ENCODE measurements at places on chromosomes 16 and 17.
A peak's percentile ranks its signal among the peaks of the same experiment; 100 is the strongest.

DNA sequence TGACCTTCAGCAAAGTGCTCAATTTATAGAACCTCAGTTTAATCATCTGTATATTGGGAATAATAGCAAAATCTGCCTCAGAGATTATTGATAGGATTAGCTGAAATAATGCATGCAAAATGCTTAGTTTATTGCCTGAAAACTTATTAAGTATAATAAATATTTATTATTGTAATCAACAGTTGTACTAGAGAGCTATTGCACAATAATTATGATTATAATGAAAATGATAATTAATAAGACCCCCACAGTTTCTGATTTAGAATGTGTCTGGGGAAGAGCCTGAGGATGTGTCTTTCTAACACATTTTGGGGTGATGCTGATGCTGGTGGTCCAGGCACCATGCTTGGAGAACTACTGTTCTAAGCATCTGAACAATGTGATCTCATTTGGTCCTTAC lies 419.6 kb downstream of the NPIPA7 start:
- DNase-seq = no peak

GRCh38 chr16:89489898-89490438 lies 393 bp downstream of the ANKRD11 start:
- no peak for DNase-seq

DNA sequence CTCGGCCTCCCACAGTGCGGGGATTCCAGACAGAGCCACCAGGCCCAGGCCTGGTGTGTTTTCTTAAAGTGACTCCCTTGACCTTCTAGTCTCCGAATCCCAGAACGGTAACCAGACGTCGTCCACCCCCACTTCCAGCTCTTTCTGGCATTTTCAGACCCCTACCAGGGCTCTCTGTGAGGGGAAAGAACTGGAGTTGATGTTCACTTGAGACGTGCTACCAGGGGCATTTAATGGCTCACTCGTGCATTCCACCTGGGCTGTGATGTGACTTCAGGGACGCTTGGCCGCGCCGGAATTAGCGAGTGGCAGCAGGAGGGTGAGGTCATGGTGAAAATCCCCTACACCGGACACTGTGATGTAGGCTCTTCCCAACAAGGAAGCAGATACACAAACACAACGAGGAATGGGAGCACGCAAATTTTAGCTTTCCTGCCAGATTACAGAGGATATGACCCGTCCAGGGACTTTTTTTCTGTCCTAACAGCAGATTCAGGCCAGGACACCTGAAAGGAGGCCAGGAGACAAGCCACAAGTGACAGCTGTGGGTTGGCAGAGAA lies 1.1 kb upstream of the GNA13 start:
- DNase-seq = no peak

DNA sequence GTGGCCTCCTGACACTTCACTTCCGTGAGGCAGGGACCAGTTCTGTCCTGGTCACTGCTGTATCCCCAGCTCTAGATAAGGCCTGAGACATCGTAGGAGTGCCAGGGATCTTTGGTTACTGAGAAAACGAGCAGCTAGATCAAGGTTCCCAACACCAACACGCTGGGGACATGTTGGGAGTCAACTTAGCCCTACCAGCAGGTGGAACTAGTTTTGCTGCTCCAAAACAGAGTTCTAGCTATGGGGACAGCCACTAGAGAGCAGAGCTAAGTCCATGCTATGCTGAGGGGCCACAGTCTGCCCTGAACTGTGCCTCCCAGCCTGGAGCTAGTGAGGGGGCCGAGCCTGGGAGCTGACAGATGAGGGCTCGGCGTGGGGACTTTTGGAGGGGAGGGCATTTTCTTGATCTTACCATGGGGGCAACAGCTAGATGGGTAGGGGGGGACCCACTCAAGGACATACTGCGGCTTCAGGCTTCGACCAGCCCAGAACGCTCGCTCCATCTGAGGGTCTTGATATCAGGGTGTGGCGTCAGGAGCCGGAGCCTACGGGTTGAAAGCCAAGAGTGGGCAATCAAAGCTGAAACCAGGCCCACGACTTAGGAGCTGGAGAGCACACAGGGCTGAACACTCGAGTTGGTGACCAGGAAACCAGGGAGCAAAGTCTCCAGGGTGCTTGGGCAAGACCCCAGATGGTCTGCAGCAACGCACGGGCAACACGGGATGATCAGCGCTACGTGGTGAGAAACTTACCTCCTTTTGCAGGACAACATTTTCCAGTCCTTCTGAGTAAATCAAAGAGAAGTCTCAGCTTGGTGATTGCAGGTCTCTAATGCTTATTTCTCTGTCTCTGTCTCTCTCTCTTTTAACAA lies 13.4 kb downstream of the SNX20 start:
- DNase-seq = no peak

GRCh38 chr17:51439395-51440229 lies 179.3 kb downstream of the UTP18 start:
- DNase-seq = no peak

DNA sequence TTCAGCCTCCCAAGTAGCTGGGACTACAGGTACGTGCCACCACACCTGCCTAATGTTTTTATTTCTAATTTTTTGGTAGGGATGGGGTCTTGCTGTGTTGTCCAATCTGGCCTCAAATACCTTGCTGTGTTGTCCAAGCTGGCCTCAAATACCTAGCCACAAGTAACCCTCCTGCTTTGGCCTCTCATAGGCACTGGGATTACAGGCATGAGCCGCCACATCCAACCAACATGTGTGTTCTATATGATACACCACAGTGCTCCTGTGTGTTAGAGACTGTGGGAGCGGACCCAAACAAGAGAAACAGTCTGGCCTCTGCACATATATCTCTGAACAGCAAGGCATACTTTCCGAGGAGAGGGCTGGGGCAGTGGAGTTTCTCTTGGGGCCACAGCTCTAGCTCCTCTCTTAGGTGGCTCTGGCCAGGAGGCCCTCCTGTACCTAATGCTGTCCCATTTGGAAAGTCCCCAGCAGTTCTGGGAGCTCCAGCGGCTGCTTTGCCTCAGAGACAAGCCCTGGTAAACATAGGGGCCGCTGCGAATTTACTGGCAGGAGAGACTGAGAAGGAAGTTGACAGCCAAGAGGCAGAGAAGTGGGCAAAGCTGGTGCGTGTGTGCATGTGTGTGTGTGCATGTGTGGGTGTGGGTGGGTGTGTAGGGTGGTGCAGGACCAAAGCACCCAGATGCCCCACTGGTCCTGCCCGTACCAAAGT lies 95.0 kb downstream of the RAB11FIP4 start:
- no peak for DNase-seq

DNA sequence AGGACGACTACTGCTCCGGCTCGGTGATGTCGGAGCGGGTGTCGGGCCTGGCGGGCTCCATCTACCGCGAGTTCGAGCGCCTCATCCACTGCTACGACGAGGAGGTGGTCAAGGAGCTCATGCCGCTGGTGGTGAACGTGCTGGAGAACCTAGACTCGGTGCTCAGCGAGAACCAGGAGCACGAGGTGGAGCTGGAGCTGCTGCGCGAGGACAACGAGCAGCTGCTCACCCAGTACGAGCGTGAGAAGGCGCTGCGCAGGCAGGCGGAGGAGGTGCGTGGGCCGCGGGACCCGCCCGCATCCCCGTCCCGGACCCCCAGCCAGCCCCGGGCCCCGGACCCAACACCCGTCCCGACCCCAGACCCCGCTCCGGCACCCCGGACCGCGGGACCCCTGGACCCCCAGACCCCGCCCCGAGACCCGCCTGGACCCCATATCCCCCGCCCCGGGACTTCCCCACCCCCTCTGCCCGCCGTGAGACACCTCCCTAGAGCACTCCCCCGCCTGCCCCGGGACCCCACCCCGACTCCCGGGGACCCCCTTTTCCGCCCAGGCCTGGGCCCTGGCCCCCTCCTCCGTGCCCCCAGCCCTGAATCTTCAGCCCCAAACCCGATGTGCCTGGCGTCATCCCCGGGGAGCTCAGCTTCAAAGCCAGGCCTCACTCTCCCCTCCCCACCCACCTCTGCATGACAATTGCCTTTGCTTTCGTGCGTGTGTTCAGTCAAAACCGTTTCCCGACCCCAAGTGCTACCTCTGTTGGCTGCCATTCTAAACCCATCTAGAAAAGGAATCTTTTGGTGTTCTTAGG lies 594 bp downstream of the MAPK8IP3 start:
- no peak for DNase-seq

DNA sequence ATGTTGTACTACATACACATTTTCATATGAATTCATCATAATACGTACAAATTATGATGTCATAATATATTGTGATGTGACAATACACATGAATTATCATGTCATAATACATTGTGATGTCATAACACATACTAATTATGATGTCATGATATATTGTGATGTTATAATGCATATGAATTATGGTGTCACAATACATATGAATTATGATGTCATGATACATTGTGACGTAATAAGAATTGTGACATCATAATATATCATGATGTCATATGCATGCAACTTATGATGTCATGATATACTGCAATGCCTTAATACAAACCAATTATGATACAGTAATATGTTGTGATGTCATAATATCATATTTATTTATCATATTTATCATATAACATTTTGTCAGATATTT lies 2074.3 kb downstream of the TP53TG3F start:
- no peak for DNase-seq

GRCh38 chr17:80968602-80969029 lies 23.0 kb upstream of the CHMP6 start:
- DNase-seq = peak; percentile 62

GRCh38 chr16:27290562-27290961 lies 22.0 kb upstream of the NSMCE1 start:
- no peak for DNase-seq

GRCh38 chr17:60188759-60189158 lies 39.0 kb downstream of the CA4 start:
- no peak for DNase-seq

DNA sequence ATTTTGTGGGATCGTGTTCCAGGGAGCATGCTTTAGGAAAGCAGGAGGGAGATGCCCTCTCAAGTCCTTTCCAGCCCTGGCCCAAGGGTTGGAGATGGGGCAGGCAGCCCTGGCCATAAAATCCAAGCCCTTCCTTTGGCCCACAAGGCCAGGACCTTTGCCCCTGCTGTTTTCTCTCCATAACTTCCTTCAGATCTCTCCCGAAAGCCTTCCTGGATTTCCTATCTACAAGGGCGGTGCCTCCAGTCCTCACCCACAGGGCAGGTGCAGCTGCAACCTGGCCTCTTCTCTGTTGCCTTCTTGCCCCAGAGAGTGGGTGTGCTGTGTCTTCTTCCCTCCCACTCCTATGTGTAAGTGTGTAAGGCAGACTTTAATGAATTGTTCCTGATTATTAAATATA lies 8.5 kb upstream of the PDP2 start:
- no peak for DNase-seq

DNA sequence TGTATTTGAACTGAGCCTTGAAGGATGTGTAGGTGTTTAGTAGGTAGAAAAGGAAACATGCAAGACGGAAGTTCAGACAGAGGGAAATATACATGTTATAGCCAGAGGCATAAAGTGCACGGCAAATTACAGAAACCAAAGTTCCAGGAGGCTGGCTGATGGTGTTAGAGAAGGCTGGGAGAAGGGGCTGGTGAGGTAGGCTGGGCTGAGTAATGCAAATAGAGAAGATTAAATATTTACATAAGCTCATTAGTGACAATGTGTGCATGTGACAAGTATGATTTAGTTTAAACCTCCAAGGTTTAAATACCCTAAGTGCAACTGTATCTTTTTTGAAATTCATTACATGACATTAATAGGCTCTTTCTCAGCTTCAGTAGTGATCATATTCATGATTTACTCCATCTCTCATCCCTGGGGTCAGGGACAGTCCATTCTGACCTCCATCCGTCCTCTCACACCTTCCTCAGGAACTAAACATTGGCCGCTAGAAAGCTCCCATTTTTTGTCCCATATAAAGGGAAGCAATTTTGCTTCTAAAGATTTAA lies 399.8 kb upstream of the SALL1 start:
- no peak for DNase-seq

- DNase-seq = no peak
These were observed 26.2 kb downstream of the IL21R start for GRCh38 chr16:27428026-27428785.

DNA sequence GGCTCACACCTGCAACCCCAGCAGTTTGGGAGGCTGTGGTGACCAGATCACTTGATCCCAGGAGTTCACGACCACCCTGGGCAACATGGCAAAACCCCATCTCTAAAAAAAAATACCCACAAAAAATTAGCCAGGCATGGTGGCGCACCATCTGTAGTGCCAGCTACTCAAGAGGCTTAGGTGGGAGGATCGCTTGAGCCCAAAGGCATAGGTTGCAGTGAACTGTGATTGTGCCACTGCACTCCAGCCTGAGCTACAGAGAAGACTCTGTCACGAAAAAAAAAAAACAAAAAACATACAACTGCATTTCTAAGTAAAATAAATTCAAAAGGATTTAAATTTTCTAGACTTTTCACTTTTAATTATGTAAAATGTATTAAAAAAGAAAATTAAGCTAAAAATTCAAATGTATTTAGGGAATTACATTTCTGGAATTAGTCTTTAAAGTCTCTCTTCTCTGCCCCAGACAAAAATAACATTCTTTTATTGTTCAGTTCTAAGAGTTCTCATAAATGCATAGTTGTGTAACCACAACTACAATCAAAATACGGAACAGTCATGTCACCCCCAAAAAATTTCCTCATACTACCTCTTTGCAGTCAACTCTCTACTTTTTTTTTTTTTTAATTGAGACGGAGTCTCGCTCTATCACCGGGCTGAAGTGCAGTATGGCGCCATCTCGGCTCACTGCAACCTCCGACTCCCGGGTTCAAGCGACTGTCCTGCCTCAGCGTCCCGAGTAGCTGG lies 14.1 kb downstream of the FAM222B start:
- DNase-seq = no peak

- no peak for DNase-seq
These were observed 54.3 kb downstream of the N4BP1 start for GRCh38 chr16:48555597-48556242.

GRCh38 chr16:63613701-63614100 lies 1508.2 kb downstream of the CDH11 start:
- no peak for DNase-seq

- no peak for DNase-seq
These were observed 141.8 kb downstream of the XYLT1 start for GRCh38 chr16:17328932-17329331.

GRCh38 chr16:17327664-17328335 lies 143.0 kb downstream of the XYLT1 start:
- DNase-seq = no peak

DNA sequence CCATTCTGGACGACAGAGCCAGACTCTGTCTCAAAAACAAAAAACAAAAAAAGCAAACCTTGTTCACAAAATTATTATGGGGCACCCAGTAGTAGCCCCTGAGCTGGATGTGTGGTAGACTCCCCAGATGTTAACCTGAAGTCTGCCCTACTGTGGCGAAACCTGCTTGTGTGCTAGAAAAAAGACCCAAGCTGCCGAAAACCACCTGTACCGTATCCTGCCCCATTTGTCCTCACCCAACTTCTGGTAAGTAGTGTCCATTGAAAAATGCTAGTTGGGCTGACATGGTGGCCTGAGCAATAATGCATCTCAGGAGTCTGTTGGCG lies 9.1 kb downstream of the RMI2 start:
- DNase-seq = no peak

GRCh38 chr17:35089586-35090296 lies 26.2 kb upstream of the RFFL start:
- no peak for DNase-seq

- DNase-seq = no peak
These were observed 157.2 kb upstream of the FOXF1 start for GRCh38 chr16:86353148-86353547.
